ENCODE measurements at places on chromosomes 13 and 19.

- no peak for DNase-seq
Measured at GRCh38 chr19:8831373-8831772, 731 bp downstream of the ZNF558 start.

DNA sequence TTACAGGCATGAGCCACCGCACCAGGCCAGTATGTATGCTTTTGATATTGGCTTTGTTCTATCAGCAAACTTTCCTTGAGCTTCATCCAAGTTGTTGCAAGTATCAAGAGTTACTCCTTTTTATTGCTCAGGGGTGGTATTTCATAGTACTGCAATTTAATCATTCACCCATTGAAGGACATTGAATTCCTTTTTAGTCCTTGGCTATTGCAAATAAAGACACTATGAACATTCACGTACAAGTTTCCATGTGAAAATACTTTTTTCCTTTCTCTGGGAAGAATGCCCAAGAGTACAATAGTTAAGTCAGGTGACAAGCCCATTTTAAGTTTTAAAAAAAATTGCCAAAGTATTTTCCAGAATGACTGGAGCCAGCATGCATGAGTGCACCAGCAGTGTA is 20.4 kb downstream of the CEACAM3 start:
- no peak for DNase-seq

GRCh38 chr19:12720851-12721655 is 2.7 kb downstream of the TNPO2 start:
- DNase-seq = no peak

DNA sequence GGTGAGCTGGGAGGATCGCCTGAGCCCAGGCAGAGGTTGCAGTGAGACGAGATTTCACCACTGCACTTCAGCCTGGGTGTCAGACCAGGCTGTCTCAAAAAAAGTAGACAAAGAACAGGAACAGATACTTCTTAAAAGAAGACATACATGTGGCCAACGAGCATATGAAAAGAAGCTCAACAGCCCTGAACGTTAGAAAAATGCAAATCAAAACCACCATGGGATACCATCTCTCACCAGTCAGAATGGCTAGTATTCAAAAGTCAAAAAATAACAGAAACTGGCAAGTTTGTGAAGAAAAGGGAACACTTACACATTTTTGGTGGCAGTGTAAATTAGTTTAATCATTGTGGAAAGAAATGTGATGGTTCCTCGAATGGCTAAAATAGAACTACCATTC is 3.0 kb upstream of the LGALS14 start:
- DNase-seq = no peak

DNA sequence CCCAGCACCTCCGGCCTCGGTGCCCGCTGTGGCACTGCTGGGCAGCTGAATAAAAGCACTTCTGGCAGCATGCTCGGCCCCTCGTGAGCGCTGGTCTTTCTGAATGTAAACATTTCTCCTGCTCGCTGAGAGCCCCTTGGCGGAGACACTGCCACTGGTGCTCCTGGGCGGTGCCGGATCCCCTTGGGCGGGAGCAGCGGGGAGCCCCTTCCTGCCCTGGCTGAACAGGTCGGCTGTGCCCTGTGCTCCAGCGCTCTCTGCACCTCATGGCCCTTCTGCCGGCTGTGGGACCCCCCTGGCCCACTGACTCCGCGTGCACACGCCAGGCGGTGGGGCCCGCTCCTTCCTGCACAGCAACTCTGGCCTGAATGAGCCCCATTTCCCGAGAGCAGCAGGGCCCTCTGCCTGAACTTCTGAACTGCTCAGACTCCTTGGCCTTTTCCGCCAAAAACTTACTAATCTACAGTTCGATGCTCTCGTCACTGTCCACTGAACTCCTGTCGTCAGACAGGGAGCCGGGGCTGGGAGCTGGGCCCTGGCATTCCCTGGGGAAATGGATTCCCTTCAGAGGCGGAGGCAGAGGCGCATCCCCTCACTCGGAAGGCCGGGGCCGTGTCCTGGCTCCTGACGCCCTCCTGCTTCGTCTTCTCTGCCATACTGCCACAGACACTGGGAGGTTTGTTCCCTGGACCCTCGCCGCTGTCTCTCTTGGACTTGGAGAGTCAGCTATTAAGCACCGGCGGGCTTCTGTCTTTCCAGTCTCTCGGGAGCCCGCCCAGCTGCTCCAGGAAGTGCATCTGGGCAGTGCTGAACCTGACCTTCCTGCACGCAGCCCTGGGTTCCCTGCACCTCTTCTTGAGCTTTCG is 14.2 kb downstream of the RB1 start:
- no peak for DNase-seq

GRCh38 chr19:43564800-43565199 is 10.5 kb downstream of the XRCC1 start:
- no peak for DNase-seq

DNA sequence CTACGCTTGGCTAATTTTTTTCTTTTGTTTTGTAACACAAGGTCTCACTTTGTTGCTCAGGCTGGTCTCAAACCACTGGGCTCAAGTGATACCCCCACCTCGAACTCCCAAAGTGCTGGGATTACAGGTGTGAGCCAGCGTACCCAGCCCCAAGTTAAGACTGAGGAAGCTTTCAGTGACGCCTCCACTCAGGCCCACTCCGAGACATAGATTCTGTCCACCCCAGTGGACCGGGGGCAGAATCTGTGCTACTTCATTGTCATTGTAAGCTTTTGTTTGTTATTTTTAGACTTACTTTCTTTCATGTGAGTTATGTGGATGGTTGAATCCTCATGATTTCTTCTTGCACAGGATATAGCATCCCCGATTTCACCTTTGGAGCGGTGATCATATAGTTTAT is 156.9 kb upstream of the TSHZ3 start:
- no peak for DNase-seq

GRCh38 chr13:31909864-31910551 is 121.6 kb upstream of the FRY start:
- peak; percentile 51 for DNase-seq

GRCh38 chr13:112178769-112179168 is 111.8 kb downstream of the SOX1 start:
- no peak for DNase-seq

- peak; percentile 29 for DNase-seq
Measured at GRCh38 chr19:12052497-12053169, at the start of gene ZNF878. Gene ZNF878 (minus strand): TSS chr19:12052961. CDS start chr19:12052801, 160 bp downstream.

- no peak for DNase-seq
Measured at GRCh38 chr13:40993987-40994386, 25.1 kb downstream of the ELF1 start.

DNA sequence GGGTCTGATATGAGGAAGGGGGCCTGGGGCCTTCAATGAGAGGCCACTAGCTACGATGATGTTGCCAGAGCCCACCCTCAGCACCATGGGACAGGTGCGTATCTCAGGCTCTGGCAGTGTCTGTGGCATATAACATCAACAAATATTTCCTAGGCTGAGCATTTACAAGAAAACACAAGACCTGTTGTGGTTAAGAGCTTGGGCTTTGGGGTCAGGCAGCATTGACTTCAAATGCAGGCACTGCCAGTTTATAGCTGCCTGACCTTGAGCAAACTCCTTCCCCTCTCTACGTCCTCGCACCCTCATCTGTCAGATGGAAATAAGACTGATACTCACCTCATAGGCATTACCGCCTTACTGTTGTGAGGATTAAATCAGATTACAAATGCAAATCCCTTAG is 156.0 kb downstream of the KATNAL1 start:
- no peak for DNase-seq

DNA sequence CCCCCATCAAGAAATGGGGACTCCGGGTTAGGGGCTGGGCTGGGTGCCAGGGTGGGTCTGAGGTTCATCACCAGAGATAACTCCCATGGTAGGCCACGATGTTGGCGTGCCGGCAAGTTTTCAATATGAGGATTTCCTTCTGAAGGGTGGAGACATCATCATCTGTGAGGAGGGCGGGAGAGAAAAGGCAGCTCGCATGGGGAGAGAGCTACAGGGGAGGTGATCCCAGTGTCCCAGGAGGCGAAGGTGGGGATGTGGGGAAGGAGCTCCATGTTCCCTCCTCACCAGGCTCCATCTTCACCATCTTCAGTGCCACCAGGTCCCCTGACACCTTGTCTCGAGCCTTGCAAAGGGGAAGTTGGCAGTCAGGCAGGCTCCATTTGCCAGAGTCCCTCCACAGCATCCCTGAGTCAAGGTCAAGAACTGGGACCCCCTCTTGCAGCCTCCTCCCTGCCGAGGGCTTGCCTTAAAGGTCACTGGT is 430 bp downstream of the MAP4K1 start:
- no peak for DNase-seq

DNA sequence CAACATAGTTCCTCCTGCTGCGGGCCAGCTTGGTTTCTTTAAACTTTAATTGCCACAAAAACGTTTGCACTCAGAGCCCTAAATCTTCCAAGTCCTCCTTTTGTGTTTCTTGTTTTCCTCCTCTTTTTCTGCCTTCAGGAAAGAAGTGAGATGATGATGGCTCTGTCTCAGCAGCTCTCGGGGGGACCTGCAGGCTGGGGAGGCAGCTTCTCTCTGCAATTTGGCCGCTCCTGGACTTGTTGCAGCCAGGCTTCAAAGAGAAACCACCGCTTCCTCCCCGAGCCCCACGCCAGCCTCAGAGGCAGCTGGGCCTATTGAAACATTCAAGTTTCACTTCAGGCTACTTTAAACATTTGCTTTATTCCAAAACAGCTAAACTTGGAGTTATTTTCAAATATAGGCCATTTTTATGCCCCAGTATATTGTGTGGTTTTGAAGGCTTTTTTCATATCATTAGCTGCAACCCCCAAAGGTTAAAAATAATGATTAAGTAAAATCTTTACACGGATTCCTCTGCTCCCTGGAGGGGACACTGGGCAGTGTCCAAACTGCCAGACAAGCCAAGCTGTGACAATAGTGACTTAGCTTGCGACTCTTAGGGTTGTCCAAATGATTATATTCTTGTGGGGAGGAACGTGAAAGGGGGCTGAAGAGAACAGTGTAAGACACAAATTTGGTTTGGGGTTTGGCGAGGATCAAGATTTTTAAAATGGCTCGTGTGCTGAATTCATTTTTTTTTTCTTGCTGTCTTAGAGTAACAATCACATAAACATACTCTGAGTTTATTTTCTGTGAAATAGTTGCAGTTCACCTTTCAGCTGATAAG is 330.8 kb downstream of the DLEU7 start:
- peak; percentile 22 for DNase-seq

DNA sequence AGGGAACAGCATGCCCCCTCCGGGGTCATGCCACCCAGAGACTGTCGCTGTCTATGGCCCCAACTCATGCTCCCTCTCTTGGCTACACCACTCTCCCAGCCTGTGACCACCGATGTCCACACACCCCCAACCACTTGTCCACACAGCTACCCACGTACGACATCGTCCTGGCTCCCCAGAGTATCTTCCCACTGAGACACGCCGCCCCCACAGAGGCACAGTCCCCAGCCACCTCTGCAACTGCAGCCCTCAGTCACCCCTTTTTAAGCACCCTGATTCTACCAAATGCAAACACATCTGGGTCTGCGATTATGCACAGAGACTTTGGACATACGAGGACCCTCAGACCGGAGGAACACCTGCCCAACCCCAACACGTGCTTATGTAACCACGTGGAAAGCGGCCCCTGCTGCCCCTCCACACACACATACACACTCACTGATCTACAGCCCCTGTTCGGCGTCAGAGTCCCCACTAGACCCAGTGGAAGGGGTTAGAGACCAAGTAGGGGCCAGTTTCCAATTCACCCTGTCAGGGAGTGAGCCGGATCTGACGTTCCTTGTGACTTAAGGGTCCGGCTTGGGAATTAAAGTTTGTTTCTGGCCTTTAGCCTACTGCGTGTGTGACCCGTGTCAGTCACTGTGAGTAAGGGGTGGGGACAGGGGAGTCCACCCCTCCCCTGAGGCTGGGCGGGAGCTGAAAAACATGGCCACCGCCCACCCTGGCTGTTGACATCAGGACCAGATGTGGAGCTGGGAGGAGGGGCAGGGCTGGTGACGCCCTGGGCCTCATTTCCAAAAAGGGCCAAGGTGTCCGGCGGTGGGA is 11.9 kb upstream of the AXL start:
- DNase-seq = no peak

DNA sequence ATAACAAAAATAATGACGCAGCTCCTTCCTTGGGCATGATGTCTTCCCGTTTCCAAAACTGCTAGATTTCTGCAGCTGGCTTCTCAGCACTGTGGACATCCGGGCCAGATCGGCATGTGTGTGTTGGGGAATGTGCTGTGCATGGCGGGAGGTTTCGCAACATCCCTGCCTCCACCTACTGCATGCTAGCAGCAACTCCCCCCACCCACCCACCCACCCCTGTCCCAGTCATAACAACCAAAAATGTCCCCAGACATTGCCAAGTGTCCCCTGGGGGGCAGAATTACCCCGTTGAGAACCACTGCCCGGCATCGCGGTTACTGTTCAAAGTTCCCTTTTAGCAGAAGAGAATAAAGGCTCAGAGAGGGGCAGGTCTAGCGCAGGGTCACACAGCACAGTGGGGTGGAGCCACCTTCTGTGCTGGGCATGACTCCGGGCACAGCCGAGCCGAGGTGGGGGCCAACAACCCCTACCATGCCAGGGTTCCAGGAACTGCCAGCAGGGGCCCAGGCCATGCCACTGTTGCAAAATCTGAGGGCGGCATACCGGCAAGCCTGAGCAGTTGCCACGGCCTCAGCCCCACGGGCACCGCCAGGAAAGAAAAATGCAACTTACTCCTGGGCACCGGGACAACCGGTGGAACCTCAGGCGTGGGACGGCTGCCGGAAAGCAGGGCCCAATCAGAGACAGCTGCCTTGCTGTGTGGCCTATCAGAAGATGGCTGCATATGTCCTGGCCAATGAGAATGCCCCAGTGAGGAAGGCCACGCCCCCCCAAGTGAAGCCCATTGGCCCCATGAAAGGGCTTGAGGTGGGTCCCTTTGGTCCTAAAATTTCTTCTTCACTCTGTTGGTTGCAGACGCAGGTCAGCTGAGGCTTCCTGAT is 22.5 kb upstream of the NFIC start:
- DNase-seq = peak; percentile 47

GRCh38 chr13:58202099-58202498 is 570.6 kb downstream of the PCDH17 start:
- DNase-seq = no peak

- DNase-seq = no peak
Measured at GRCh38 chr13:24243302-24243701, 66.1 kb upstream of the C1QTNF9 start.

DNA sequence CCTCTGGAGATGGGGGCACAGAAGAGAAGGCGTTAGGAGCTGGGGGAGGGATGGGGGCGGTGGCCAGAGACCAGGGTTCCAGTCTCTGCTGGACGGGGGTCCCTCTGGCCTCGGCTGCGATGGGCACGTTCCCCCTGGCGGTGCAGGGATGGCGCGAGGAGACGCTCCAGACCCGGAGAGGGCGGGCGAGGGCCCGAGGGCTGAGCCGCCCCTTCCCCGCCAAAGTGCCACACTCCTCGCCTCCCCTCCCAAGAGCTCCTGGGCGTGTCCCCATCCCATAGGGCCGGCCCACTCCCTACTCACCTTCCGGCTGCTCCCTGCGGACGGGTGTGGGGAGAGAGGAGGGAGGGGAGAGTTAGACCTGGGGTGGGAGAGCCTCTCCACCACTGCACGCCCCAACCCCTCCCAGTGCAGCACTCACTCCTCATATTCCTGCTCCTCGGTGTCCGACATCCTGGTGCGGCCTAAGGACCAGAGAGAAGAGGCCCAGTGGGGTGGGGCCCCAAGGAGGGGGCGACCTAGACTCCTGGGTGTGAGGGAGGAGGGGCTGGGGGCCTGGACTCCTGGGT is 2.2 kb downstream of the TNNT1 start:
- DNase-seq = no peak

All from activated CD4-positive, alpha-beta T cell treated with anti-CD3 and anti-CD28 coated beads, Interleukin-2, amount 50 U/mL, for 1 hour (primary cell).